ENCODE measurements at places on chromosomes 13 and 19.

GRCh38 chr13:42876887-42877545 lies 95.6 kb downstream of the FAM216B start:
- no peak for DNase-seq

- DNase-seq, result peak; percentile 51
These were observed 55.2 kb downstream of the ELF1 start for GRCh38 chr13:40963927-40964326.

DNA sequence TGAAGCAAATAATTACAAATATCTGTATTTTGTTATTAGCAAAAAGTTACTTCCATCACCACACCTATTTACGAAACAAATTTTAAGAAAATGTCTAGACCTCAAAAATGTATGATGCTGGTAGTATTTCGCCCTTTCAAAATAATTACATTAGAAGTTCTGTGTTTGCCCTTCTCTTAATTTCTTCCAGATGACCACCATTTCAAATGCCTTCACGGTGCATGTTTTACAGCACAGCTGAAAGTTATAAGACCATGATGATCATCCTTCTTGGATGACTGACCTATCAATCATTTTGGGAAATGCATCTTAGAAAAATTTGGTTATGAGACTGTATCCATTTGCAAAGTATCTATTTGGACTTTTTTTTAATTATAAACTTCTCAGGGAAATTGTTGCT lies 390.8 kb downstream of the SLITRK6 start:
- DNase-seq, result no peak

DNA sequence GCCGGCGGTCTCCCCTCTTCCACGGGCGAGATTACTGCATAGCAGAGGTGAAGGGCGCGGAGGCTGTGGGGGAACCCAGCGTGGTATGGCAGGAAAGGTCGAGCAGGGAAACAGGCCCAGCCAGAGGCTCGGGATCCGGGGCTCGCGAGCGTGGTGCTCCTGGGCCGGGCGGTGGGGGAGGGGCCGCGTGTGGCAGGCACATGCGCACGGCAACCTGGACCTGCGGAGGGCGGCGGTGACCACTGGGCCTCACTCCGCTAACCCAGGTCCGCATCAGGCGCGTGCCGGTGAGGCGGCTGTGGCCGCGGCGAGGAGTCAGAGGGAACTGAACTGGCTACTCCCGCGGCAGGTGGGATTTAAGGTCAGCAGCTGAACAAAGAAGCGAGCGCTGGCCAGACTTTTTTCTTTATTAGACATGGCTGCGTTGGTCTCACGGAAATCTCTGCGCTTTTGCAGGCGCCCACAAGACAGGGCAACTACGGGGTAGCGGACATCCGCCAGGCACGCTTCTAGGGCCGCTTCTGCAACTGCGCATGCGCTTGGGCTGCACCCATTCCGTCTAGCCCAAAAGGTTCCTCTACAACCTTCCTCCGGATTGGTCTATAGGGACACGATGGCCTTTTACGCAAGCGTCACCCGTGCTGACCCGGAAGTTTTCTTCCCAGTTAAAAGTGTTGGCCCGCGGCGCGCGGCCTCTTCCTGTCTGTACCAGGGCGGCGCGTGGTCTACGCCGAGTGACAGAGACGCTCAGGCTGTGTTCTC lies at the start of gene RPS5:
RPS5 (plus strand) TSS at position 694 of the 762 bp plus-strand sequence. CDS start 869 bp downstream, outside the sequence.
- peak; percentile 99 for DNase-seq

DNA sequence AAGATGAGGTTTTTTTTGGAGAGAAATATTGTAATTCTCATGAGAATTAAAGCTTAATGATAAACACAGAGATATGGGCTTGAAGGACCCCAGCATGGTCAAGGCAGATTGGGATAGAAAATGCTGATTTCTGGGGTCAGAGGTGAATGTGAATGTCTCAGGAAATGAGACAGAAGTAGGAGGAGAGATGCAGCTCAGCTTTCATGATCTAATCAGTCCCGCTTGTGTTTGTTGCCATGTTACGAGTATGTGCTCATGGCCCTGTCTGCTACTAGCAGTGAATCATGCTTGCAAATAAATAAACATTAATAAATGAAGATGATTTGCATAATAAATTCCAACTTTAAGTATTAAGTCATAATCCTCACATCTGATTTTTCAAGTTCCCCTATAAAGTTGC lies 23.0 kb upstream of the NDFIP2 start:
- no peak for DNase-seq

DNA sequence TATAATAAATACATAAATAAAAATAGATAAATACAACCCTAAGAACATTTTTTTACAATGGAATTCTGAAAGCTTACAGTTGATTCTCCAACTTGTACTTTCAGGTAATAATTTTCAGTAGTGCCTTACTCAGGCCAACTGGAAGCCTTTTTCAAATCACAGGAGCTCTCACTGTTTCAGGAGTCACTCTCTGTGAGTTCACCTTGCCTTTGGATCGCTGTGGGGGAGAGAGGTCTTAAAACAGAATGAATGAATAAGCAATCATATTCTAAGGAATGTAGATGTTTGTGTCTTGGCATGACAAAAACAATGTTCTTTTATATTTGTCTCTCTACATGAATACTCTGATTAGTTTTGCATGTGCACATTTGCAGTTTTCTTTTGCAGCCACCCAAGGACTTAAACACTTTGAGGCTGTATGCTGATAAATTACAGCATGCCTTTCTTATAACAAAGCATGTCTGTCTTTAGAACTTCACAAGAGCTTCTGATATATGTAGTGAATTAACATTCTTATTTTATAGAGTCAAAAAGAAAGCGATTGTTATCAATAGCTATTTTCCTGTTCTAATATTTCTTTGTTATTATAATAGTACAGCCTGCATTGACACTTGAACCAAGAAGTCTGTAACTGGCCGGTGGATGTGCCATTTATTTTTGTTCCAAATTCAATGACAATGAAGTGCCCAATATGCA lies 1111.5 kb upstream of the ATXN8OS start:
- no peak for DNase-seq

DNA sequence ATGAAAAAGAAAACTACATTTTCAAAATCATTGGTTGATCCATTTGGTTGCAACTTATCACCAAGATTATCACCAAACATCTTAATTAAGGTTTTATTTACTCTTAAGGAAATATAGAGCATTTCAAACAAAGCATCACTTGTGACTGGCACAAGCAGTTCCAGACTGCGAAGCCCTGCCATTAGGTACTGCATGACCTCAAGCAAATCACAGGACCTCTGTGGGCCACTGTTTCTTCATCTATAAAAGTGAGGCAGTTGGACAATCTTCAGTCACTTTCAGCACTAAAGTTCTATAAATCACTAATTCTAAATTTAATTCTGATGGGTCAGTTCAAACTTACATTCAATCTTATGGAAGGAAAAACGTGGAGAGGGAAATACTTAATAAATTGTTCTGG lies 2.0 kb downstream of the ELF1 start:
- peak; percentile 70 for DNase-seq

- DNase-seq, result peak; percentile 9
These were observed 2.0 kb downstream of the ZNF823 start for GRCh38 chr19:11736696-11737095.

GRCh38 chr19:49114630-49115363 lies 627 bp downstream of the LIN7B start:
- peak; percentile 80 for DNase-seq

GRCh38 chr13:112446347-112446861 lies 70.2 kb downstream of the SPACA7 start:
- no peak for DNase-seq

- no peak for DNase-seq
These were observed 202.8 kb downstream of the EFNB2 start for GRCh38 chr13:106332621-106333020.
